Fibroblast of skin of right quadriceps (primary cell): ENCODE measurements at places on chromosomes 2 and 18.

- no peak for DNase-seq
These were observed 154.0 kb downstream of the GPD2 start for GRCh38 chr2:156590085-156590739.

- no peak for DNase-seq
These were observed 102.0 kb upstream of the PXDN start for GRCh38 chr2:1846046-1847015.

DNA sequence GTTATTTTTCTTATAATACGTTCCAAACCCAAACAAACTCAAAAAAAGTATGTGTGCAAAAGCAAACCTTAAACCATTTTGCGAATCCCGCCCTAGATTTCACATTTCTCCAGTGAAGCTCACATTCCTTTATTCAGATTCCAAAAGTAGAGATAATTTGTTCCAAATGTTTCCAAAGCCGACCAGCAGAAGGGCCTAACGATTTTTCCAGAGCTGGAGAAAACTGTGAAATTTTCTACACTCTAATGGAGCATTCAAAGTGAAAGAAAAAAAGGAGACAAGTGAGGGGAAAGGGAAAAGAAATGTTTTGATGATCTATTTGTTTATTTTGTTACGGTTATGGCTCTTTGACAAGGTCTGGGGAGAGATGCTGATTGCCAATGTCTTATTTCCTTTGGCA, 286.5 kb upstream of the SLC14A2 start:
- DNase-seq, result peak; percentile 70

DNA sequence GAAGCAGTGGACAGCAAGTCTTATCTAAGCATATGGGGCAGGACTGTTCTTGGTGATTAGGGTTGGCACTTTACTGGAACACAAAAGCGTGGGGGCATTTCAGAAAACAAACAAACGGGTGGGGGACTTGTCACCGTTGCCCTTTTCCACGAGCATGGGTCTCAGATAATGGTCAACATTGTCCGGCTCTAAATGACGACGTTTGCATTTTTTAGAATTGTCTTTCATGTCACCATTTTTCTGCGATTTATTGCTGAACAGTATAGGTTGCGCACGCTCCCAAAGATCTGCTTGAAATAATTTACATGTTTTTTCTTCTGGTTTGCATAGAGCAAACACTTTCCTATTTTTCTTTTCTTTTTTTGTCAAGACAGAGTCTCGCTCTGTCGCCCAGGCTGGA, 46.6 kb upstream of the TBC1D8 start:
- no peak for DNase-seq

- no peak for DNase-seq
These were observed 675 bp downstream of the FZD5 start for GRCh38 chr2:207768866-207769596.
